ENCODE measurements at places on chromosomes 16 and 17.

GRCh38 chr17:45258981-45259380, 2.9 kb downstream of the SPATA32 start:
- no peak for DNase-seq

- DNase-seq, result no peak
These were observed 30.0 kb downstream of the MYO18A start for GRCh38 chr17:29150161-29150560.

- no peak for DNase-seq
These were observed 270.0 kb upstream of the SOX9 start for GRCh38 chr17:71850812-71851211.

GRCh38 chr16:76577003-76577402, 299.8 kb downstream of the CNTNAP4 start:
- no peak for DNase-seq

GRCh38 chr17:41420134-41420533, 4.3 kb downstream of the KRT37 start:
- no peak for DNase-seq

- DNase-seq, result no peak
These were observed 481 bp downstream of the PDK2 start for GRCh38 chr17:50095626-50096037.

DNA sequence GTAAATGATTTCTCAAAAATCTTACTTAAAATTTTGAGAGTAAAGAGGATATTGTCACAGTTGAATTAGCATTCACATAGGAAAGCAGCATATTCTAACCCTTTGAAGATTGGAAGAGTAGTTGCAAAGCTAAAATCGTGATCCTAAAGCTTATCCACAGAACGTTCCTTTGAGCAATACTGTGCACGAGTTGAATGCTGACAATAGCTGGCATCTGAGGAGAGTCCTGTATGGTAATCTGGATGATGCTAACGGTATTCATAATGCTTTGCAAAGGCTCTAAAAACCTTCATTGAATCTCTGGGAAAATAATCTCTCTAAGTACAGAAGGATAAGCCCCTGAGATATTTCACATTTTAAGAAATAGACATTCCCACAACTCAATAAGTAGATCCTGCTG, 354.6 kb downstream of the CDH8 start:
- DNase-seq, result no peak

- DNase-seq, result no peak
These were observed 18.9 kb downstream of the PSME3IP1 start for GRCh38 chr16:57166951-57167350.

DNA sequence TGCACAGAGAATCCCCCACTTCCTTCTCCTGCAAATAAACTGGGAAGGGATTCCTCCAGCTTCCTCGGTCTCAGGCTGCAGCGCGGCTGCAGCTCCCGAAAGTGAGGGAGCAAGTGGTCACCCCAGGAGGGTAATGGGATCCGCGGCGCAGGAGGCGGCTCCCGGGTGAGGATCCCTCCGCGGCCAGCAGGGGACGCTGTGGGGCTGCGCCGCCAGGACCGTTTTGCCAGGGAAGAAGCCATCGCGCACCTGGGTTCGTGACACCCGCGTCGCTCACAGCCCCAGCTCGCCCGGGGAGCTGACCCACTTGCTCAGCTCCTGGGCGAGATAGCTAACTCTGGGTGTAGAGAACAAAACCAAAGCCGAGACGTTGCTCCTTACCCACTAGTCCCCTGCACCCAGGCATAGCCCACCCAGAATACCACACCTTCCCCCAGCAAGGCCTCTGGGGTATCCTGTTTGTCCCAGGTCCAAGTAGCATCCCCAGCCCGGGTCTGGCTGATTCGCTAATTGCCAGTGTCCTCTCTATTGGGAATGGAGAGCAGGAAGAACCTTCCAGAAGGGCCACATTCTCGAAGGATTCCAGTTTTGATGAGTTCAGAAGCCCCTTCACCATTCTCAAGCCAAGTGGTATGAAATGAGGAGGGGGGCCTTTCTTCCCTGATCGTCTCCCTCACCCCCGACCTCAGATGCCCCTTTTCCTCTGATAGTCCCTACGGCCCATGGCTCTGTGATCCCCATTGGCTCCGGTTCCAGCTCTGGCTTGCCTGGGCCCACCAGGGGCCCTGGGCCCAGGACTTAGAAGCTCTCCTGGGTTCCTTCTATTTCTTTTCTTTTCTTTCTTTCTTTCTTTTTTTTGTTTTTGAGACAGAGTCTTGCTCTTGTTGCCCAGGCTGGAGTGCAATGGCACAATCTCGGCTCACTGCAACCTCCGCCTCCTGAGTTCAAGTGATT, 14.1 kb downstream of the CYGB start:
- DNase-seq, result peak; percentile 64

GRCh38 chr17:77359236-77359635, 218.5 kb downstream of the SEC14L1 start:
- no peak for DNase-seq

DNA sequence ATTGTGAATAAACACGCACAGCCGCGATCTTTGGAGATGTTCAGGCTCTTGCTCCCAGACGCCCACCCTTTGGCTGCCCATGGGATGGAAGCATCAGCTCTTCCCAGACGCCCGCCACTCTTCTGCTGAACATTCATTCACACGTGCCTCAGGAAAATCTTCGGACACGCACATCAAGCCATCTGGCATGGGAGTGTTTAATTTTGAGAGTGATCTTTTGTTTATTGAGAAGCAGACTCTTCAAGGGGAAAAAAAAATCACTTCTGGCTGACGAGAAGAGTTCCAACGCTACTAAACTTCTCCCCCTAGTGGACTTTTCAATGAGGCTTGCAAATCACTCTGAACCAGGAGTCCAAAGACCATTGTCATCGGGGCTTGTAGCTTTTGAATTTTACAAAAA, 62.0 kb upstream of the NUDT7 start:
- no peak for DNase-seq

DNA sequence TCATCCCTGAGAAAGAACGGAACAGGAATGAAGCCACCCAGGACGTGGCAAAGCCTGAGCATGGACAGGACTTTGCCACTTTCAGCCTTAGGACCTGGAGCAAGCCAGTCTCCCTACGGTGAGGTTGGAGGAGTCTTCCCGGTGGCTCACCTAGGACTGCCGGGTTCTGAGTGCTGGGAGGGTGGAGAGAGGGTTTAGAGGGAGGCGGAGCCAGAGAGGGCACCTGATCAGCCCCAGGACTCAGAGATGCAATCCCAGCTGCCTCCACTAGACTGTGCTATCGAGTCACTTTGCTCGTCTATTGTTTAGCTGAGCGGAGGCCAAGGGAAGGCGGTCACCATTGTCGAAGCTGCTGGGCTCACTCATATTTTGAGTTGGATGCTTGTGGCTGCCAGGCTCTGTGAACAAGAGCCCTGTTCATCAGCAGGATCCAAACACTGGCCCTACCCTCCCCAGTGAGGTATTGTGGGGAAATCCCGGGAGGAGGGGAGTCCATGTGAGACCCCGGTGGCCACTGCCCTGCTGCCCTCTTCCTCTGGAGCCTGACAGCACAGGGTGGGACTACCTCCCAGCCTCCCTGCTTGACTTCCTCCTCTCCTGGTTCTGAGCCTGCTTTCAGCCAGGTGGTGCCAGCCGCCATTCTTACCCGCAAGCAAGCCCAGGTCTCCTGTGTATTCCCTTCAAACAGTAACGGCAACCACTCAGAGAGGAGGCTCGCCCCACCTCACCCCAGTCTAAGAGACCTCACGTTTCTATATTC, 7.0 kb downstream of the KRT14 start:
- peak; percentile 3 for DNase-seq

DNA sequence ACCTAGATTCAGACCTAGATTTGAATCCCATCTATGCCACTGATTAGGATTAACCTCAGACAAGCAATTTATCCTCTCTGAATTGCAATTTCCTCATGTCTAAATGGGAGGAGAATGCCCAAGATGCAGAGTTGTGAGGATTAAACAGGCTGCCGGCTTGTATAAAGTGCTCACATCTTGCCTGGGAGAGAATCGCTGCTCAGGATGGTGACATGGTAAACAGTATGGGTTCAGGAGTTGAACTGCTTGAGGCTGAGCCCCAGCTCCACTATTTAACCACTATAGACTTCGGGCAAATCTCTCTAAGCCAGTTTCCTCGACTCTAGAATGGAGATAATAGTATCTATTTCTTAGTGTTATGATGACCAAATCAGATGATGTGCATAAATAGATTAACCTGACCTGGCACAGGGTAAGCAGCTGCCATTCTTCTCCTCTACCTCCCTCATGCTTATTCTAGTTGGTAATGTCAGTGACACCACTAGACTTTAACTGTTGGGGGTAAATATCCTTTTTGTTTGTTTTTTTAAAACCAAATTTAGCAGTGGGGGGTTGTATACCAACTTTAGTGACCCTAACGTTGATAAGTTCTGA, 732 bp upstream of the RPL27 start:
- DNase-seq, result no peak

GRCh38 chr16:55359946-55360345, 35.9 kb downstream of the IRX6 start:
- no peak for DNase-seq

- no peak for DNase-seq
These were observed 198.1 kb upstream of the CPHXL start for GRCh38 chr16:75924397-75924796.

GRCh38 chr17:63695889-63696288, 4.0 kb downstream of the LIMD2 start:
- DNase-seq, result no peak

GRCh38 chr16:27551036-27551435, 1.1 kb downstream of the KATNIP start:
- no peak for DNase-seq

DNA sequence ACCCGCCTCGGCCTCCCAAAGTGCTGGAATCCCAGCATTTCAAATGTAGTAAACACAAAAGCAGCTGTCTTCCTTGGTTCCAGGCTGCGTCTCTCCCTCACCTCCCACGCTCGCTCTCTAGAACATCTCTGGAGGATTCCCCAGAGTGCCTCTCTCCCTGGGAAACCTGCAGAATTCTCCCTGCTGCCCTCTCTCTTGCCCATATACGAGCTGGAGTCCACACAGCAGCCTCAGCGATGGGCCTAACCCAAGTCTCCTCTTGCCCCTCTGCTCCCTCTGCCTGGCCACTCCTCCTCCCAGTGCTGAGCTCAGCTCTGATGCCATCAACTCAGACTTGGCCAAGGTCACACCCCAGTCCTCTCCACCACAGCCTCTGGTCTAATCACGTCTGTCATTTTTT, 10.6 kb downstream of the GPRC5B start:
- DNase-seq, result no peak

DNA sequence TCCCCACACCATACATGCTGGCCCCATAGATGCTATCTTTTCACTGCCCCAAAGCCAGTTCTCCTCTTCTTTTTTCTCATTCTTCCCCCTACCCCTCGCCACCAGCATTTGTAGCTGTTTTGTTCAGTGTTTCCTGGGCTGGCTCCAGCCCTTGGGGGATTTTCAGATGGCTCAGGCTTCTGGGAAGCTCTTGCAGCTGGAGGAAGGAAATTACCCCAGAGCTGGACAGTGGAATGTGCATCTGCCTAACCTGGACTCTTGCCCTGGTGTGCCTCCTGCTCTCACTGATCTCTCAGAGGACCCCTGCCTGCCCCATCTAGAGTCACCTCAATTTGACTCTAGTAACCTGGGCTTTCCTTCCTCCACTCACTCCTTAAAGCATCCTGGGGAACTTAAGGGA, 82.8 kb downstream of the MYH13 start:
- DNase-seq, result no peak

DNA sequence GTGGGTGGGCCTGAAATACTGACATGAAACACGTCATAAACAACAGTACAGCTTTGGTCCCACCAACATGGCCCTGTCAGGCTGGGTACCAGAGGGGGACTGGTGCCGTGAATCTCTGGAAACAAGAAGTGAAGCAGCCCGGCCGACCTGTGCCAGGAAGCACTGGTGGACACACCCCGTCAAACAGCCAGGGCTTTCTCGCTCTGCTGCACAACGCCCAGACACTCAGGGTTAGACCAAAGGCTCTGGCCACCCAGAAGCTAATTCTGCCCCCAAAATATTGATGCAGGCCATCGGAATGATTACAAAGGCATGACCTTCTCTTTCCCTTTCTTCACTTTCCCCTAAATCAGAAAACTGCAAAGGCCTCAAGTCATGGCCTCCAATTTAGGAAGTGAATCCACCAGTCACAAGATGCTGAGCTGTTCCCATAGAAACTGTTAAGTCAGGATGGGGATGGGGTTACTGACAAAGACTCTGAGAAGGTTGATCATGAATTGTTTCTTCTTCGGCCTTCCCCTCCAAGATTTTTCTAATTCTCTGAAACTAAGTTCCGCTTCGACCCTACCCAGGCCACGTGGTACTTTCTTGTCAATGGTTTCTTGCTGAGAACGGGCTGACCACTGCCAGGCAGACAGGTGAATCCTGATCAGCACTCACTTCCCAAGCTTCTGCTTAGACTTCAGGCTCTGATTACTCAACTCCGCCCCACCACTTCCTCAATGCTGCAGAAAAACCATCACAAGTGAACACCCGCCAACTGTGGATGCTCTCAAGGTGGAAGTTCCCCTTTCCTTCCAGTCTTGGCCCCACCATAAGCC, 6.7 kb downstream of the PITPNA start:
- no peak for DNase-seq

- DNase-seq, result peak; percentile 93
These were observed at the start of gene MTHFSD for GRCh38 chr16:86554917-86555703. Gene MTHFSD (minus strand): TSS chr16:86555235. CDS start chr16:86555184, 51 bp downstream.

- no peak for DNase-seq
These were observed 21.8 kb downstream of the MYH3 start for GRCh38 chr17:10635290-10635689.

- no peak for DNase-seq
These were observed 658.6 kb upstream of the RBFOX1 start for GRCh38 chr16:6674071-6674470.

DNA sequence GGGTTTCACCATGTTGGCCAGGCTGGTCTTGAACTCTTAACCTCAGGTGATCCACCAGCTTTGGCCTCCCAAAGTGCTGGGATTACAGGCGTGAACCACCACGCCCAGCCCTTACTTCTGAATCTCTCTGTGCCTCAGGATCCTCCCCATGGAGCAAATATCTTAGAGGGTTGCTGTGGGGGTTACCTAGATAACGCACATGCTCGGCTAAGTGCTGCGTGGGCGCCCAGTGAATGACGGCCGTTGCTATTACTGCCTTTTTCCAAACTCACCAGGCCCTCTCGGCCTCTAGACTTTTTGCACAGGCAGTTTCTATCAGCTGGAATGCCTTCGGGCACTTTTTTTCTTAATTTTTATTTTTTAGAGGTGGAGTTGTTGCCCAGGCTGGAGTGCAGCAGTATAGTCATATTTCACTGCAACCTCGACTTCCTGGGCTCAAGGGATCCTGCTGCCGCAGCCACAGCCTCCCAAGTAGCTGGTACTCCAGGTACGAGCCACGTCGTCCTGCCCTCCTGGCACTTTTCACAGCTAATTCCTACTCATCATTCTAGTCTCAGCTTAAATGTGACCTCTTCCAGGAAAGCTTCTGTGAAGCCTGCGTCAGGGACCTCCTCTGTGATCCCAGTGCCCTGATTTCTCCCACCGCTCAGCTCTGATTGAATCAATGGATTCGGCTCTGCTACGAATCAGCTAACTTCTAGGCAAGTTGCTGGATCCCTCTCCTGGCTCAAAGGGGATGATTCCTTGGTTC, 8.6 kb downstream of the CCDC102A start:
- no peak for DNase-seq

Measured in stimulated activated CD4-positive, alpha-beta T cell treated with anti-CD3 and anti-CD28 coated beads, TNF-alpha, amount 100 ng/mL, for 1 hour (primary cell).